ENCODE measurements at places on chromosomes 2 and 18. TPM values are rescaled to one million over a fixed set of nuclear protein-coding genes. Genes with fewer than 3 reads are reported as not detected.

The ABCG8 gene
- not detected for total RNA-seq

The TUBB8B gene
- not detected for total RNA-seq

The RIT2 gene
- total RNA-seq = not detected

- no peaks in the 10 kb centered on the region for H3K27me3 ChIP-seq
- H3K36me3 ChIP-seq = no peaks in the 10 kb centered on the region
- H3K4me3 ChIP-seq = no peak overlapping the region
- H3K27ac ChIP-seq = no peak overlapping the region
Measured at GRCh38 chr2:99622534-99622933, 132.7 kb upstream of the REV1 start.

DNA sequence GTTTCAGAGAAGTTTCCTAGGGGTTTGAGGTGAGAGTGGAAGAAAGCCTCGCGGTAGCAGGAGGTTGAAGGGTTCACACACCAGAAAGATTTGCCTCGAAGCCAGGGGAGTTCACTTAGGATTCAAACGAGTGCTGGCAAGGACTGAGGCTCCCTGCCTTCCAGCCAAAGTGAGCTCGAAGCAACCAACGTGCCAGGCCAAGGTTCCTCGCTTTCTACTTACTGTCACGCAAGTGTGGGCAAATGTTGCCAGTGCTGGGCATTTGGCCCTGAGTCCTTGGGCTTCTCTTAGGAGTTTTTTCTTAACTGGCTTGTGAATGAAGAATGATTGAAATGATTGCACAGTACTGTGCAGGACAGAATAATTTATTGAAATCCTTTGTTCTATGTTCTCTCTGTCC lies 53.6 kb downstream of the TMEM178A start:
- no peak overlapping the region for H3K4me3 ChIP-seq
- H3K36me3 ChIP-seq = no peaks in the 10 kb centered on the region
- peaks cover 25% of the 10 kb centered on the region for H3K4me1 ChIP-seq

Measured in psoas muscle (tissue), 8 donors.